NCI-H446 treated with DMSO at 0.1 percent for 48 hours (cell line): ENCODE measurements at places on chromosomes 5 and 9.
A peak's percentile ranks its signal among the peaks of the same experiment; 100 is the strongest.

DNA sequence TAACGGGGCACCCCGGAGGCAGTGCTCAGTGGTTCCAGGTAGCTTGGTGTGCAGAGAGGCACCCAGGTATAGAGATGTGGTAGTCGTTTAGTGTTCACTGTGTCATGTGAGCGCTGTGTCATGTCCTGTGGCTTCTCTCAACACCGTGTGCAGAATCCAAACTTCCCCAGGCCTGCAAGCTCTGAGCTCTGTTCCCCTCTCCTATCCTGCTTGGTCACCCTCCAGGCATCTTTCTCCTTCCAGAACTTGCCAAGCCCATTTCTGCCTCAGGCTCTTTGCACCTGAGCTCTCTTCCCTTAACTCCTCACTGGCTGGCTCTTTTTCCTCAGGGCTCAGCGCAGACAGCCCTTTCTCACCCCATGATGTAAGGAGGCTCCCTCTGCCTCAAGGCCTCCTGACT is 64.8 kb downstream of the CARTPT start:
- no peak for DNase-seq

DNA sequence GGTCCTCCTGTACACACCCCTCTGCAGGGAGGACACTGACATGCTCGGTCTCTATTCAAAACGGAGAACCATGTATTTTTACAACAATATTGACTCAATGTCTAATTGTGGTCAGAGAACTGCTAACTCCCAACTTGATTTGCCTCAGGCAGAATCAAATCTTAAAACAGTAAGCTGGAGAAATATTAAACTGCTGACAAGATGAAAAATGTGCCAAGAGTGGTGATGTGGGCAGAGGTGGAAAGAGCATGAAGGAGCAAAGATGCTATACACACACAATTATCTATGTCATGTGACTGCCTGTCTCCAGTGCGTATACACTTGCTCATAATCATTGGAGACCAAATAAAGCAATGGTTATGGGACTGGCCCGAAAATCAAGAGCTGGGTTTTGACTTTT is 556.1 kb upstream of the ZNF608 start:
- DNase-seq, result no peak

GRCh38 chr5:111234125-111234524 is 9.9 kb downstream of the CAMK4 start:
- DNase-seq, result no peak

- DNase-seq, result peak; percentile 58
Observed at GRCh38 chr5:43041110-43041668, 1.1 kb upstream of the ANXA2R start.

- no peak for DNase-seq
Observed at GRCh38 chr9:122498883-122499288, 11.7 kb upstream of the OR1J2 start.

GRCh38 chr5:137152616-137153015 is 346.5 kb downstream of the SPOCK1 start:
- DNase-seq, result no peak

DNA sequence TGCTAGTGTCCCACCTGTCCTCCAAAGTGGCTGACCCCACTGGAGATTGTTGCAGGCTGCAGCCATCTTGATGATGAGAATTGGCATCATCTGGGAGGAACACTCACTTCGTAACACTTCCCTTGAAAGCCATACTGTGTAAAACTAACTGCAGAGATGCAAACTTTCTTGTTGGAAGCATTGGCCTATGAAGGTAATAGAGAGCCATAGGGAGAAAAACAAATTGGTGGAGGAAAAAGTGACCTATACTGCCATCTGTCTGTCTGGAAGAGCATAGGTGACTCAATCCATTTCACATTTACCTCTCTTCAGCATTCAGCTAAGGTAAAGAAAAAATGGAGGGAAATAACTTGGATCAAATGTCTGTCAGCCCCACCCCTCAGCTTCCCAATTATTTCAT is 473.4 kb downstream of the NTRK2 start:
- DNase-seq, result no peak

DNA sequence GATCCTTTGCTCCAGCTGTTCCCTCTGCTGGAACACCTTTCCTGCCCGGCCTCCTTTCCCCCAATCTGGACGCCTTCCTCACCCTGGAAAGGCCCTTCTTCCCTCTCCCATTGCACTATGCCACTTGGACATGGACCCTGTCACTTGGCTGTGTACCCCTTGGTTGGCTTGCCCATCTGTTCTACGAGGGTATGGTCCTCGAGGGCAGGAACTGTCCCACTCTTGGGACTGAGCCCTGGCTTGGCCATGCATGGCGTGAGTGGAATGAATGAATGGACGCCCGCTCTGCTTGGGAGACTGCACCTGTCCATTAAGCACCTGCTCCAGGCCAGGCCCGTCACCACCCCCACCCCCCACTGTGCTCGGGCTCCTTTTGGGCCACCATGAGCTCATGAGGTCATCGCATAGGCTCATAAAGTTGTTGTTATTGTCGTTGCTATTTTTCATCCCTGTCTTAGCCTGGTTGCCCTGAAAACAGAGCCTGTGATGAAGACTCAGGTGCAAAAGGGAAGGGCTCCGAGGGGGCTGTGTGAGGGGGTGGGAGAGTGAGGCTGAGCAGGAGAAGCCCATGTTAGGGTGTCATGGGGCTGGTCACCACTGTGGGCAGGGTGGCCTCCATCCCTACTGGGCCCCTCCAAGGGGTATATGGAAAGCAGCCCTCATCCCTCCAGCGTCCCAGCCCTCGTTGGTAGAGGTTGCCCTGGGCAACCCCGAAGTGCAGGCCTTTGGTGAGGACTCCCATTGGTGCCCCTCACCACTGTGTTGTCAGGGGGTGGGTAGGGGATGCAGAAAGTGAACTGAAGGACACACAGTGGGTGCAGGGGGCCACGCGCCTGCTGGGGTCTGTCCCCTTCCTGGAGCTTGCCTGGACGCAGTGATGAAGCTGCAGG is 57.2 kb upstream of the IER5L start:
- DNase-seq, result no peak

- DNase-seq, result no peak
Observed at GRCh38 chr9:77177894-77178794, 810 bp downstream of the VPS13A start.

DNA sequence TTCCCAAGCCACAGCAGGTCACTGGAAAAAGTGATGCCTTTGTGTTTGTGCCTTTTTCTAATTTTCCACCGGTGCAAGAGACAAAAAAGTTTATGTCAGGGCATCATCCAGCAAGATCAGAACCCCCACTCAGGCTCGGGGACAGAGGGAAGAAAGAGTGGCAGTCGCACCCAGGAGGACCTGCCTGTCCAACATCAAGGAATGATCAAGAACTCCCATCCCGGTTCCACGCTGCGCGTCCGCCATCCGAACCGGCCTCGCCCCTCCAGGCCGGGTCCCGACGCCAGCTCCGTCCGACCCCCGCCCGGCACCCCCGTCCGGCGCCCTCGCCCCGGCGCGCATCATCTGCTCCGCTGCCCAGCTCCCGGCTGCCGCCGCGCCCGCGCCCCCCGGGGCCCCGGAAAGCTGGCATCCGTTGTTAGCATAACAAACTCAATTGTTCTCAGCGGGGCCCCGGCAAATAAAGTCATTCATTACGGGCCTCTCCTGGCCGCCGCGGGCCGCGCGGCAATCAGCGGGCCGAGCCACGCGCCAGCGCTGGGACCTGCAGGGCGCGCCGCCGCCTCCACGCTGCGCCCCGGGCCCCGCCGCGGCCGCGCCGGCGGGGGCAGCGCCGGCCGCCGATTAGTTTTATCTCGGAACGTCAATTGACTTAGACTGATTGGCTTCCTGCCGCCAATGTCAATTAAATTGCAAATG is 48.1 kb downstream of the PAX5 start:
- no peak for DNase-seq

DNA sequence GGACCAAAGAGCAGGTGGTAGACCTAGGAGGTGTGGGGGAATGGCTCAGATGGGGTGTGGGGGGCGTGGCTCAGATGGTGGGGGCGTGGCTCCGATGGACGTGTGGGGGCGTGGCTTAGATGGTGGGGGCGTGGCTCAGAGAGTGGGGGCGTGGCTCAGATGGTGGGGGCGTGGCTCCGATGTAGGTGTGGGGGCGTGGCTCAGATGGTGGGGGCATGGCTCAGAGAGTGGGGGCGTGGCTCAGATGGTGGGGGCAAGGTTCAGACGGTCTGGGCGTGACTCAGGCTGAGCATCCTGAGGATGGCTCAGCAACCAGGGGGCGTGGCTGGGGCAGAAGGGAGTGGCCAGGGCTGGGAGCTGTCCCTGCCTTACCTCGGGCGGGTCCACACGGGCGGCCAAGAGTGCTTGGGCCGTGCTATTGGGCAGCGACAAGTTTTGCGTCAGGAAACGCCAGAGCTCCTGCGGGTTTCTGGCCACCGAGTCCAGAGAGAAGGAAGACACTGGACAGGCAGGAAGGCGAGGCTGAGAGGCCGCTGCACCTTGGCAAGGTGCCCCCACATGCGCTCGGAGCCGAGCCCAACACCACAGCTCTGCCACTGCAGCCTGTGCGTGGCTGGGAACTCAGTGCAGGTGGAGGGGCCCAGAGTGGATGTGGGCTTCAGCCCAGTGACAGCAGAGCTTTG is 5.9 kb downstream of the ABCA2 start:
- no peak for DNase-seq

DNA sequence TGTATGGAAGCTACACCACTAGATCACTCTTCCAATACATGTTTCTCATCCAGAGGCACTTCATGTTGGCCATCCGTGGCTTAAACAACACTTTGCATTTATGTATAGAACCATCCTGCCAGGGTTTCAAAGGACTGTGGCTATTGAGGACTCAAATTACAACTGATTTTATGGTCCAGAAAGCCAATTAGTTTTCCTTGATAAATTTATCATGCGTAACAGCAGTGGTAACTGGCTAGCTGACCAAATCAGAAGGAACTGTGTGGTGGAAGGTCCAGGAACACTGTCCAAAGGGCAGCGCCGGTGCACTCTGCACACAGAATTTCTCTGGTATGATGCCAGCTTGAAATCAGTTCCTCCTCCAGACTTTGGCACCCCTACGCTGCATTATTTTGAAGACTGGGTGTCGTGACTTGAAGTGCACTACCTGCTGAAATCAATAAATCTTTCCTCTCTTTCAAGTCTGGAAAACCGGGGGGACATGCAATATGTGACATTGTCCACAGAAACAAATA is 69.3 kb upstream of the TMEM252 start:
- no peak for DNase-seq

DNA sequence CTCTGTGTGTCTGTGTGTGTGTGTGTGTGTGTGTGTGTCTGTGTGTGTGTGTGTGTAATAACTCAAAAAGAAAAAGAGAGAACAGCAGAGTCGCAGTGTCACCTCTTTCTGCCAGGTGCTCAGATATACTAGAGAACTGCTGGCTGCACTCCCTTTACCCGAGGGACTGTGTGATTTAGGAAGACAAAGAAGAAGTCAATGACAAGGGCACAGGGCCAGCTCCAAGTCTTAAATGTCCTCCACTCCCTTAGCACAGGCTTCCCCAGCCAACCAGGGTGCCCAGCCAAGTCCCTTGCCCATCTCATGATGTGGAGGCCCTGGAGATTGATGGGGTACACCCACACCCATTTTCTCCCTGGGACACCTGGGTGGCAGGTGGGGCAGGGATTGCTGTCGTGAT is 8.7 kb downstream of the CCNJL start:
- DNase-seq, result no peak

DNA sequence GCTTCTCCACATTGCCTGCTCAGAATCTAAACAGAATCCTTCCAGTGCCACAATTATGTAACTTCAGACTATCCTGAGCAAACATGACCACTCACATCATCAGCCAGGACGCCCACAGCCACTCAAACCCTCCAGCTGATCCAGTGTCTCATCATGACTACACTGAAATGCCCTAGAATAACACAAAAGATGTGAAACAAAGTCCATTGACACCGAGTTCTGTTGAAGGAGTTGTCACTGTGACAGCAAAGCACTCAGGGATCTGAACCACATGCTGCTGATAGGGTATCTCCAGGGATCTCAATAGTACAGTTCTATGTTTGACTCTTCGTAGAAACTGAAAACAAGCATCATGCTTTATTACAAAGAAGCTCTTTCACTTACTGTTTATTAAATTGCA is 150.2 kb downstream of the GABBR2 start:
- DNase-seq, result no peak

DNA sequence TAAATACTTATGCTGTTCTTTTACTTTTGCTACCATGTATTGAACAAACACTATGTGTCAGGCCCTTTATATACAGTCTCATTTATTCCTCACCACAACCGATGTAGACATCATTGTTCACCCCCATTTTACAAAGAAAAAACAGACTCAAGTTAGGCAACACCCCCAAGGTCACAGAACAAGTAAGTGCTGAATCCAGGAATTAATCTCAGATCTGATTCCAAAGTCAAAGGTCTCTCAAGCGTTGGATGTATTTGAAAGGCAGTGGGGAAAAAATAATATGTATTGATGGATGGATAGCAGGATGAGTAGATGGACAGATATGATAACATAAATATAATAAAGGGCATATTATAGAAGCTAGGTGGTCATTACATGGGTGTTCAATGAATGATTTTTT is 85.1 kb upstream of the VLDLR start:
- no peak for DNase-seq

- no peak for DNase-seq
Observed at GRCh38 chr5:44443172-44443571, 54.0 kb upstream of the FGF10 start.

DNA sequence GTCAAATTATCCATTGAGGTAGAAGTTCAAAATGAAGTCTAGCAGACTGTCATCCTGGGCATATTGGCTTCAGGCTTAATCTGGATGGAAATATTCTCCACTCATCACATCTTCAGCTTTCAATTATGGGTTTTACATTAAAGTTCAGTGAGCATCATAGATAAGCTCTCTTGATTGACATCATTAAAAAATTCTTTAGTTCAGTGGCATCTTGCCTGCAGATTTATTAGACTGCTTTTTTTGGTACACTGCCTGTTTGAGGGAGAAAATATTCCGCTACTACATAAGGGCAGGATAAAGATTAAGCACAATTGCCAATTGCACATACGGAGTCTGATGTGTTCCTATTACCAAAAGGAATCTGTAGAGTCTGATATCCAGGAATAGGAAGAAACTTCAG is 2353.8 kb downstream of the MAT2B start:
- DNase-seq, result no peak

- DNase-seq, result no peak
Observed at GRCh38 chr5:169860585-169860984, 119.7 kb downstream of the INSYN2B start.

- DNase-seq, result no peak
Observed at GRCh38 chr9:91197232-91198181, 164.2 kb downstream of the AUH start.

DNA sequence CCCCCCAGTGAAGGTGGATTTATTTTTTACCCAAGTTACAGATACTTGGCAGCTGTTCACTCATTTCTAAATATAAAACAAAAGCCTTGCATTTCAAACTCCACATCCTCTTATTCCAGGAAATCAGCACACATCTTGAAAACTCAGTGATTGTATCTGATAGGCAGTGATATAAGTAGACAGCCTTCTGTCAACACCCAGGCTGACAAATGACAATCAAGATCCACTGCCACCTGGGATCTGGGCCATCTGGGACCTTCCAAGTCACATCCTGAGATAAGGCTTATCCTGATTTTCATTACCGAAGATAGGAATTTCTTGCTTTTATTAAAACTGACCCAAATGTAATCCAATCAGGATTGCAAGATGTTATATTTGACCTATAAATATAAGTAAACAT is 201.3 kb upstream of the PUM3 start:
- no peak for DNase-seq
